HAP-1 (cell line): ENCODE measurements at places on chromosomes 3 and 15.

- no peak for DNase-seq
Measured at GRCh38 chr3:65344444-65344843, 656.6 kb upstream of the ADAMTS9 start.

GRCh38 chr3:114092151-114093015 is 35.8 kb downstream of the QTRT2 start:
- no peak for DNase-seq

- DNase-seq, result no peak
Measured at GRCh38 chr3:113070681-113071113, 79.9 kb downstream of the GTPBP8 start.

DNA sequence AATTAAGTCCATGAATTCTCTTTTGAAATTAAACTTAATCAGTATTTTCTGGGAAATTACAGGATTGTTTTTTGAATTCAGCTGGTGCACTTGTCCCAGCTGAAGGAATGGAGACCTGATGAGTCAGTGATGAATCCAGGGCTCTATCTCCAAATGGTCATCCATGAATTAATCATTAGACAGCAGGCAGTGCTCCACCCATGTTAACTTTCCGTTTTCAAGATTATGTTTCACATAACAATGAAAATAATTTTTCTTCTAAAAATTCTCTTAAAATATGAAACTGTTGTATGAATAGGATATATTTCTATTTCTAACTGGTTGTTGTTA is 13.9 kb upstream of the PAQR9 start:
- DNase-seq, result no peak

DNA sequence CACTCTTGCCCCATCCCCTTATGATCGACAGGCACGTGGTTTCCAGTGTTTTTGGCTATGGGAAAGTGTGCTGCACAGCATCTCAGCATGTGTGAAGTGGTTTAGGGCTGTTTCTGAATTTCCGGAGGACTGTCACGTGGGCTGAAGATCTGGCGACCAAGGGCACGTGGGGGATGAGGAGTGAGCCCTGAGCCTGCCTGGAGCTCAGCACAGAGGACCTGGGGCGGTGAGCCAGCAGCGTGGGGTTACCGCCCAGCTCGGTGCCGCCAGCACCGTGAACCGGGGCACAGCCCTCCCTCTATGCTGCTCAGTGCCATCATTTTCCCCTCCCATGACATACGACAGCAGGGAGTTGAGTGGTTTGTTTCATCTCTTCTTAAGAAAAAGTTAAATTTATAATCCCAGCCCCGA is 150.2 kb downstream of the DNAJB8 start:
- no peak for DNase-seq

GRCh38 chr3:128805772-128806171 is 73.6 kb upstream of the ACAD9 start:
- DNase-seq, result no peak

GRCh38 chr15:33971811-33972210 is 3.5 kb downstream of the CHRM5 start:
- no peak for DNase-seq

DNA sequence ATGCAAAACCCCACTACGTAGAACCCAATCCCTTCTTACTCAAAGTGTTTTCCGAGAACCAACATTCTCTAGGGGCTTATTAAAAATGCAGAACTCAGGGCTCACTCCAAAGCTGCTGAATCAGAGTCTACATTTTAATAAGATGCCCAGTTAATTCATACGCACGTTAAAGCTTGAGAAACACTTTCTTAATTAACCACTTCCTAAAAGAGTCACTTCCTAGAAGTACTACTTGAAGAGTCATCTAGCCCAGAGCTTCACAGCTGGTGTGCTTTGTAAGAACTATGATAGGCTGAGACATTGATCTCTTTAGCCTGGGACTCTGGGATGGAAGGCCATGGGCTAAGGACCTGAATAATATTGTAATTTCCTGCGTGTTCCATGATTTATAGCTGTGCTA is 9.0 kb downstream of the COL6A5 start:
- no peak for DNase-seq

DNA sequence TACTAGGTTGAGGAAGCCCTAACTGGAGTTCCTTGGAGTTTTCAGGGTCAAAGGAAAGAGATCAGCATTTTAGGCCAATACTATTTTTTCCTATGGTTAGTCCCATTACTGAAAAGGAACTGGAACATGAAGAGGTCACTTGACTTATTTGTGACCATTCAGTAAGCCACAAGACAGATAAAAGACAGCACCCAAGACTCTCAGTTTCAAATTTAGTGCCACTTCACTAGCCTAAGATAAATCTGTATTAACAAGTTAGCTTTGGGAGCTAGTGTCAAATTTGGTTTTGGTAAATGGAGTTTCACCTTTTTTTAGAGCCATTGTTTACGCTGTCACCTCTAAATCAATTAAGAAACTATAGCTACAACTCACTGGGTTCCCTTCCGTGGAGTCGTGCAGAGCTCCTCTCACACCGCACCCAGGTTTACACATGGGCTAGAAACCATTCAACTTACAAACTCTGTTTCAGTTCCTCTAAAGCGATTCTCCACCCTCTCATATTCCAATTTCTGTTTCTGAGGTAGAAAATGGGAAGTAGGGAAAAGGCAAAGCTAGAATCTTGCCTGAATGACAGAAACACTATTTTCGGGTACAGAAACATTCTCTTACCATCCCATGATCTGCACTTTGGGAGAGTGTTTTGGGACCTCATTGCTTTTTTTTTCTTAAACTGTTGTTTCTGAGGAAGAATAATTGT is 14.4 kb downstream of the CCDC32 start:
- DNase-seq, result no peak

DNA sequence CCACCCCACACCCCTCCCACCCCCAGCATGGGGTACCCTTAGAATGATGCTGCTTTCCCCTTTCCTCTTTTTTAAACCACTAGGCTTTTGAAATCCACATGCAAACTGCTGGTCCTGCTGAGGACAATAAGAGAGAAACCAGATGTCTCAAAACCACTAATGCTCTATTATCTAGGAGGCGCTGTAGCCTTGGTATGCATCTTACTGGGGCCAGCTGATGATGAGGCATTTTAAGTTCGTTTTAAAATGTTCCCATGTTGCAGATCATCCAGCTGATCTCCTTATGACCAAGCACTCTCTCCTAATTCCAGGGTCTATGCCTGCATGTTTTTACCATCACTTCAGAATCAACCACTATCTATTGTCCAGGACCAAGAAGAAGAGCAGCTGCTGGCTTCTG is 1.3 kb downstream of the NME9 start:
- no peak for DNase-seq

GRCh38 chr3:46191730-46192129 is 16.4 kb downstream of the CCR1 start:
- DNase-seq, result no peak

- DNase-seq, result no peak
Measured at GRCh38 chr3:153050978-153051377, 111.0 kb upstream of the RAP2B start.

DNA sequence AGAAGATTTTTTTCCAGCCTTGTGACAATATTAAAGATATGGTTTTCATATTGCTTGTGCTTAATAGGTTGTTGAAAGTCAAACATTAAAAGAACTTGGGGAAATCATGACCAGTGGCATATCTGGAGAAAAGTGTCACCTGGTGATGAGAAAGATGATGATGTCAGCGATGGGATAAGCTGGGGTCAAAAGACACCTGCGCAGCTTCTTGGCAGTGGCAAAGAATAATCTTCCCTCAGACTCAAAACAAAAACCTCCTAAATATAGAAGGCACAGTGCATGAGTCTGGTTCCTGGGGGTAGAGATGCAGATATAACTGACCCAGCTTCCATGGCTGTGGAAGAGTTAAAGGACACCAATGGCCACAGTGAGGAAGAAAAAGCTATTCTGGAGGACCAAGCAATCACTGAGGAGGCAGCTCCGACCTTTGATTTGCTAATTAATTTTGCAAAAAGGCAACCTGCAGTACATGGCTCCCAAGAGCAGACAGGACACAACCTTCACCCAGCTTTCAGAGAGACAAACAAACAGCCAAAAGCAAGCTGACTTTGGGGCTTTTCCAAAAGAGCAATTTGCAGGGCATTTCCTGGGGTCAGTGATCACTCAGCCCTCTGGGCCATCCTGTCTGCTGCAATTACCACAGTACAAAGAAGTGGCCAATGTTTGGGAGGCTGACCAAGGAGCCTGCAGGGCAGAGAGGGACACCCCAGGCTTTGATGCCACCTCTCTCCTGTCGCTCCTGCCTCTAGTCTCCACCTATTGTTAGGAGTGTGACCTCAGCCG is 17.6 kb upstream of the SEMA5B start:
- no peak for DNase-seq

DNA sequence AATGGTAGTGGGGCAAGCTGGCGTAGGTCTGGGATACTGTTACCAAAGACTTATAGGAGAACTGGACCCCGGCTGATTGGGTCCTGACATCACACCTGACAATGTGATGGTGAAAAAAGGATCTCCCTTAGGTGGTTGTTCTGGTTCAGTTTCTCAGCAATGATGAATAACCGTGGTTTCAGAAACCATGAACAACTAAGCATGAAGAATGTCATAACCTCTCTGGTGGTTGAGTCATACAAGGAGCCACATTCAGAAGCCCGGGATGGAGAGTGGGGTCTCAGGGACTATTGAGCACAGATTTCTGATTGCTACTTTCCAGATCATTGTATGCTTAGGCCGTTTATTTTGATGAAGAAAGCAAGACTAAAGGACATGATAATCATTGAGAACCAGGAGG is 17.4 kb downstream of the GPR160 start:
- no peak for DNase-seq

DNA sequence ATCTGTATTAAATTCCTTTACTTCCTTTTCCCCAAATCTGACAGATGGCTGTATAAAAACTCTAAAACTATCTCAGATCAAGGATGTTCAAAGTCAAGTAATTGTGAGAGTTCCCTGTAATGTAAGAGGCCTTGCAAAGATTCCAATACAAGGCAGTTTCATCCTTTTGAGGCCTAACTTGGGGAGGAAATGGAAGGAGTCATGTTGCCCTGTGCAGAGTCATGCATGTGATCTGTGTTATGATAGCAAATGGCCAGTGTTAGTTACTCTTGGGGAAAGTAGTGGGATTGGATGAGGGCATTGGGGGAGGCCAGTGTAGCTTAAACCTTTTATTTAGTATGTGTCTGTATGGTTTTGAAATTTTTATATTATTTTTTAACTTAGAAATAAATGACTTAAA is 23.7 kb upstream of the FBXL22 start:
- no peak for DNase-seq

DNA sequence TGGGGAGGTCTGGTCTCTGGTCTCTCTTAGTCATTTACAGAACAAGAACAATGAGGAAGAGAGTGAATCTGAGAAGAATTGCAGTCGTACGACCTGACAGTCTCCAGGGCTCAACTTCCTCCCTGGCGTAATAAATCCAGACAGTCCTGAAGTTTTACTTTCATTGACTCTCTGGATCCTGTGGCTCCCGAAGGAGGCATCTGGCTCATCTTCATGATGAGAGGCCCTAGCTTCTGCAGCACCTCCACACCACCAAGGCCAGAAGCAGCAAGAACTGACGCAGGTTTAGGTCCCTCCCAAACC is 11.8 kb upstream of the CYFIP1 start:
- DNase-seq, result no peak

GRCh38 chr3:45132568-45133211 is 13.5 kb downstream of the CDCP1 start:
- no peak for DNase-seq

DNA sequence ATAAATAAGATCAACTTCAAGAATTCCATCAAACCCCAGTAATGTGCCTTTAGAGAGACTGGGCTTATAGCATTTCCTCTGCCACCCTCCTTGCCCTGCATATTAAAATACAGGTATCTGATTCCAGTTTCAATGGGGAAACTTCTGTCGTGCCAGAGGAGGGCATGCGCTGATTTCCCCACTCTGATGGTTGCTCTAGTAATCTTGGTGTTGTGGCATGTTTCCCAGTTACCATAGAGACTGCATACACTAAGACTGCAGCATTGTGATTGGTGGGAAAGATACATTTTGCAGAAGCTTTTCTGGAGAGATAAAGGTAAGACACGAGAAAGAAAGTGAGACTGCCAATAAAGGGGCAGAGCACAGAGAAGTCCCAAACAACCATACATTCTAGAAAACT is 225.6 kb downstream of the TIGIT start:
- DNase-seq, result peak; percentile 63
